ENCODE measurements at places on chromosomes 12 and 14.

DNA sequence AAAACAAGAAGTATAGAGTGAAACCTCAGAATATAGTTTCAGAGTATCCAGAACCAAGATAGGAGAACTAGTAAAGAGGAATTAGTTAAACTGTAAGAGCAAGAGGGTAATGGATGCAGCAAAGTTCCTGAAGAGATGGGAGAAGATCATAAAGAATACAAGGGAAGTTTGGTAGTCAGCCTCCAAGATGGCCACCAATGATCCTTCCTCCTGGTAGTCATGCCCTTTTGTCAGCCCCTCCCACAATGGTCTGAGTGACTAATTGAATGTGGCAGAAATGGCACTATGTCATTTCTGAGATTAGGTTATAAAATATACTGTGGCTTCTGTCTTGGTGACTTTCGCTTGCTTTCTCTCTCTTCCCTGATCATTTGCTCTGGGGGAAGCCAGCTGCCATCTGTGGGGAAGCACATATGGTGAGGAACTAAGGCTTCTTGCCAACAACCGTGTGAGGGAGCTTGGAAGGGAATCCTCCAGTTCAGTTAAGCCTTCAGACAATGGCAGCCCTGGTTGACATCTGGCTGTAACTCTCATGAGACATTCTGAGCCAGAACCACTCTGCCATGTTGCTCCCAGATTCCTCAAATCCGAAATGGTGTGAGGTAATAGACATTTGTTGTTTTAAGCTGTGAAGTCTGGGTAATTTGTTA lies 55.3 kb upstream of the AMN1 start:
- DNase-seq: no peak

DNA sequence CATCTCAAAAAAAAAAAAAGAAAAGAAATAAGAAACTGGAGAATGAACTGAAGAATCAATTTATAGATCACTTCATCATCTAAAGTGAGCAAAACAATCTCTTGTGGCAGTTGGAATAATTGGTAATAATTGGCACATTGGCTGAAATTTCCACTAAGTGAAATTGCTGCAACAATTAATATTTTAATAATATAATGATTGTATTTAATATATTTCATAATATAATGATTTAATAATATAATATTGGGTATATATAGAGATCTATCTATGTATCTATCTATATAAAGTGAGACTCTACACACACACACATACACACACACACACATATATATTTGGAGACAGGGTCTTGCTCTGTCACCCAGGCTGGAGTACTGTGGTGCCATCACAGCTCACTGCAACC lies 81.2 kb upstream of the PRICKLE1 start:
- DNase-seq: no peak

DNA sequence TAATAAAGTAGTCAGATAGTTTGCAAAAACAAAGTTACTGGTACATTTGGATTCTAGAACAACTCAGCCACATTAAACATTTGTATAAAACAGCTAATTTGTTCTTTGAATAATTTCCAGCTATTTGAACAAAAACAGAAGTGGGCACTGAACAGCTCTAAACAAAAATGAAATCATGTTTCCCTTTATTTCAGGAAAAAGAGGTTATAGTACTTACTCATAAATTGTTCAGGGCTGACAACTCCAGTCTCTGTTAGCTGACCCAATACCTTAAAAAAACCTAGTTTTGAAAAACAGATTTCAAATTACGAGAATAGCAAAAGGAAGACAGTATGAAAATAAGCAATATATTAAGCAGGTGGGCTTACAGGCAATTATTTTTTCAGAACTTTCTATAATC lies 8.2 kb downstream of the GNPNAT1 start:
- DNase-seq: no peak

GRCh38 chr14:77400216-77400615 lies 23.0 kb downstream of the SAMD15 start:
- no peak for DNase-seq

GRCh38 chr14:61627612-61628011 lies 67.7 kb upstream of the HIF1A start:
- no peak for DNase-seq
